ENCODE measurements at places on chromosomes 1 and 21.

DNA sequence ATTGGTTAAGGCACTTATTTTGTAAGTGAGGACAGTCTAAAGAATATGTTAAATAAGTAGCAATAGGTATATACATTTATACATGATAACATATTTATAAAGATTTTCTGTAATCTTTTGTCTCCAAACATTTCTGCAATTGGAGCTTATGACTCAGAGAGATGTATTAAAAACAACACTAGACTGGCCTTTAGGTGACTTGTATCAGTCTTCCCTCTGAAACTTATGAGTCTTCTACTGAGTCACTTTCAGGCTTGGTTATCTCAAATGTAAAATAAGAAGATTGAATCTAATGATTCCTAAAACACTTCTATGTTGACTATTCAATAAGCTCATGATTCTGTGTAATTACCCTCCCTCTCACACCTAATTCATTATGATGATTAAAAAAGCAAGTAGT, 672.6 kb upstream of the NEGR1 start:
- no peak for DNase-seq

DNA sequence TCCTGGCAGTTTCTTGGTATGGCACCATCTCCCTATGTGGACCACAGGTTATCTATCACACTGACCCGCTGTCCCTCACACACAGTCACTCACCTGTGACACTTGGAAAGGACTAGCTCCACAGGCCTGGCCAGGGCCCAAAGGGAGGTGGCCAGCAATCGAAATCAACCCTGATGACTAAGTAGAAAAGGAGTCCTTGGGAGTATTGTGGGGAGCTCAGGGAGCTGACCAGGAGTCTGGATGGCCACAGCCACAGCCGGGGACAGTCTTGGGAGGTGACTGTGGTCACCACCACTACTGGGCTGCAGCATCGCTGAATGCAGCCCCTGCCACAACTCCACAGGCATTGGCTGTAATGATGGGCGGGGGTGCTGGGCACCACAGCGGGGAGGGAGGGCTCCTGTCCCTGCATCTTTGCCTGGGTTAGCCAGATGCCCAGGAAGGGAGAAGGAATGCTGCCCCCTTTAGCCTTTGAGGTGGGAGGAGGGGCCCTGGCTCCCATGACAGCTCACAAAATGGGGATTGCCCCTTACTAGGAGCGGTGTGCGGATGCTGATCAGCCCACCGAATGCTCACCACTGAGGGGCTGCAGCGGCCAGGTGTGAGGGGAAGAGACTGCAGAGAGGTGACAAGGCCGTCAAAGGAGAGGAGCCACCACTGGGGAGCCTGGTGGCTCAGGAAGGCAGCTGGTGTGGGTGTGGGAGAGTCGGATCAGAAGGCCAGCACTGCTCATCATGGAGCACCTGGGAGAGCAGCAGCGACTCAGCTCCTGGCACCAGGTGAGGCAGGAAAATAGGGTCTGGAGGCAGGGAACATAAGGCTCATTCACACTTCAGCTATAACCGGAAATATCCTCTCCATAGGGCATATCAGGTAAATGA, 61.3 kb downstream of the H3-3A start:
- no peak for DNase-seq

- DNase-seq, result no peak
These were observed 6.2 kb downstream of the ZBTB40 start for GRCh38 chr1:22457836-22458235.

GRCh38 chr1:190578017-190578416, 100.4 kb upstream of the BRINP3 start:
- no peak for DNase-seq

DNA sequence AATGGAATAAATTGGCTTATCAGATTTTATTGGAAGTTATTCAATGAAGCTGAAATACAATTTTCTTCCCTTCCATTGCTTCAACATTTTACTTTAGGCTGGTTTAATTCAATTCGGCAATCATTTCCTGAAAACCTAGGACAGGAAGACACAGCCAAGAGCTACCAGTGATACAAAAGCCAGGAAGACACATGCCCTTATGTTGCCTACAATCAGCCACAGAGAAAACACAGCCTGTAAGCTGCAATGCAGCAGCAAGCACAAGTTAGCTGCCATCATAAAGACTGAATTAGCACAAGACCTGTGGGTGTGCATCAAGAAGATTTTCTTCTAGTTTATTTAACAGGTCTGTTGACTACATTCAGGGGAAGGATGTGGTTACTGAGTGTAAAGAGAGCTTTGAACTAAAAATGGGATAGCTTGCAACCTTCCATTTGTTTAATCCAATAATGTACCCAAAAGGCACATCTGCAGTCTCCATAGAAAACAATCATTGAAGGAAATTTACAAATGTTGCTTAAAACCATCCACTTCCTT, 193.8 kb downstream of the KCNH1 start:
- DNase-seq, result no peak

DNA sequence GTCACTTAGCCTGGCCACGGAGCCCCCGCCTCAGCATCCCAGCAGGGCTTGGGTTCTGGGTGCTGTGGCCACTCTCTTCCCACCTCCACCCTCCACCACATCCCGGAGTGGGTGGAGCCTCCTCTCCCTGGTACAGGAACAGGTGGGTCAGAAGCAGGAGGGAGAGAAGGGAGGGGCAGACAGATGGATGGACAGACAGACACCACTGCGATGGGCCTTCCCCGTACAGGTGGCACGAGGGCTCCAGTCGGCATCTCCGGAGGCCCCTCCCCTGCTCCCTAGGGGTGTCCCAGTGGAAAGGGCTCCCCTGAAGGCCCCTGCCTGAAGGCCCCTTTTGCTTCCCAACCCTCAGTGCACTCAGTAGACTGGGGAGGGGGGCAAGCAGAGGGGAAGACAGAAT, 96.9 kb upstream of the TARDBP start:
- DNase-seq, result no peak

GRCh38 chr1:205703072-205703471, 22.8 kb upstream of the SLC45A3 start:
- no peak for DNase-seq

GRCh38 chr1:205269711-205270110, 42.0 kb downstream of the TMCC2 start:
- no peak for DNase-seq

- DNase-seq, result no peak
These were observed 92.9 kb downstream of the PIGK start for GRCh38 chr1:77126307-77126706.

- no peak for DNase-seq
These were observed 77.5 kb downstream of the SLC45A1 start for GRCh38 chr1:8395433-8395866.
